CD8-positive, alpha-beta memory T cell (primary cell): ENCODE measurements at places on chromosomes 2 and 18.
A peak's percentile ranks its signal among the peaks of the same experiment; 100 is the strongest.

- DNase-seq, result no peak
Observed at GRCh38 chr2:168545439-168546082, 89.5 kb downstream of the CERS6 start.

DNA sequence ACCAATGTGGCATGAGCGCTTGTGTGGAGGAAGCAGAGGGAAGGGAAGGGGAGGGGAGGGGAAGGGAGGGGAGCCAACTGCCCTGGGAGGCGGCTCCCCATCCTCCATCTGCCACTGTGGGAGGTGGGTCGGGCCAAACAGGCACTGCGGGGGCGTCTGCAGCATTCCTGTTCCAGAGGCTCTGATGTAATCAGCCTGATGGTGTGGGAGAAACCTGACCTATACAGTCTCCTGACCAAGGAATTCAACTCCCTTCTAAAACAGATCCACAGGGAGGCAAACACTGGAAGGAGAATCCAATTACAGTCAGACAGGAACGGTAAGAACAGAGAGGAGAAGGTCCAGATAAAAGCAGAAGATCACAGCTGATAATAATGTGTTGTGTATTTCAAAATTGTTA, 88.8 kb downstream of the CD8B2 start:
- no peak for DNase-seq

- no peak for DNase-seq
Observed at GRCh38 chr18:74682991-74683297, 85.3 kb downstream of the ZNF407 start.

DNA sequence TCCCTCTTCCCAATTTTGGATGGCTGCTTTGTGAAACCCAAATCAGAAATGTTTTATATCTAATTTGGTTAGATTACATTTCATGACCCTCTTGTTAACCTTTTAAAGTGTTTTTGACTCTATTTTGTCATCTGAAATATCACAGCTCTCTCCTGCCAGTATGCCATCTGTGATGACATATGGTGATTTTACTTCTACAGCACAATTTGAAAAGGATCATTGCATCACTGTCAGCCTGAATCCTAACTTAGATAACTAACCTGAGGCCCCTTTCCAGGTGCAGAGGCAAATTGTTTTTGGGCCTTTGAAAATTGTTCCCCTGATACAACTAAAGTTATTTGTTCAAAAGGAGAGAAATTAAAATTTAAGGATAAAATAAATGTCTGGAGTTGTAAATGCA, 1023.4 kb upstream of the LRRTM1 start:
- no peak for DNase-seq

DNA sequence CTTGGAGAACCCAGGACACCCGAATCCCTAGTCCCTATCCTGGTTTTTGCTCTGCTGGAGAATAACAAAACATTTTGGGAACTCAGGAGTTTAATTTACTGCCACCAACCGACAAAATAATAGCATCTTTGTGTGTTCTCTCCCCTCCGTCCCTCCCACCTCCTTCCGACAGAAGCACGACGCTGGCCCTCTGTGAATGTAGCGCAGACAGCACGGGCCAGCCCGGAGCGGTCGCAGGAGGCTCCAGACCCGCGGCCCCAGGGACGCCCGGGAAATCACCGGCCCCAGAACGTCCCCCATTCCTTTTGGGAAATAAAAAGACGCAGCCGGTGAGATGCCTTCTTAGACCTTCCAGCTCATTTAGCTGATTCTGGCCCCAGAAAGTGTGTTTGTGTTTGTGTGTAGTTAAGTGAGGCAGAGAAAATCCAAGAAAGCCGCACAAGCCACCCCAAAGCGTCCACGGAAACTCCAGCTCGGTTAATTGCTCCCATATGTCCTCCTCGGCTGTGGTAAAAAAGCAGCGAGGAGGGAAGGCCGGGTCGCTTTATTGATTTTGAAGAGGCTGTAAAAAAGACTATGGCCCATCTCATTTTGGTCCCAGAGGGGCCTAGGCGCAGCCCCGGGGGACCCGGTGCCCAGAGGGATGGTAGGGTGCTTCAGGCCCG, 577 bp upstream of the TANC1 start:
- no peak for DNase-seq

DNA sequence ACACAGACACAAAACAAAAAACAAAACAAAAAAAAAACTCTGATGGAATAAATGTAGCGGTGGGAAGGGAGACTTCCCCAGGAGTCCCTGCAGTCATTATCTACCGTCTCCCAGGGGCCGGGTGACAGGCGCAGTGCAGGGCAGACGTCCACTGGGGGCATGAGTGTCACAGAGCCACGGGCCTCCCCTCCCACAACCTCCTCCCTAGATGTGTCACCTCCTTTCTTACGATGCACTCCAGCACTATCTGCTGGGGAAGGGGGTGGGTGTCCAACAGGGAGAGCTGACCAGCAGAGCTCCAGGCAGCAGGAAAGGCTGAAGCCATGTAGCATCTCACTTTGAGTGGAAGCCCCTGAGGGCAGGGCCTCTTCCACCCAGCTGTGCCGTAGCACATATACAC, 84.5 kb downstream of the LONRF2 start:
- no peak for DNase-seq

GRCh38 chr2:205323929-205324328, 358.4 kb upstream of the NRP2 start:
- no peak for DNase-seq

GRCh38 chr2:143645921-143646645, 516.9 kb downstream of the ARHGAP15 start:
- no peak for DNase-seq

DNA sequence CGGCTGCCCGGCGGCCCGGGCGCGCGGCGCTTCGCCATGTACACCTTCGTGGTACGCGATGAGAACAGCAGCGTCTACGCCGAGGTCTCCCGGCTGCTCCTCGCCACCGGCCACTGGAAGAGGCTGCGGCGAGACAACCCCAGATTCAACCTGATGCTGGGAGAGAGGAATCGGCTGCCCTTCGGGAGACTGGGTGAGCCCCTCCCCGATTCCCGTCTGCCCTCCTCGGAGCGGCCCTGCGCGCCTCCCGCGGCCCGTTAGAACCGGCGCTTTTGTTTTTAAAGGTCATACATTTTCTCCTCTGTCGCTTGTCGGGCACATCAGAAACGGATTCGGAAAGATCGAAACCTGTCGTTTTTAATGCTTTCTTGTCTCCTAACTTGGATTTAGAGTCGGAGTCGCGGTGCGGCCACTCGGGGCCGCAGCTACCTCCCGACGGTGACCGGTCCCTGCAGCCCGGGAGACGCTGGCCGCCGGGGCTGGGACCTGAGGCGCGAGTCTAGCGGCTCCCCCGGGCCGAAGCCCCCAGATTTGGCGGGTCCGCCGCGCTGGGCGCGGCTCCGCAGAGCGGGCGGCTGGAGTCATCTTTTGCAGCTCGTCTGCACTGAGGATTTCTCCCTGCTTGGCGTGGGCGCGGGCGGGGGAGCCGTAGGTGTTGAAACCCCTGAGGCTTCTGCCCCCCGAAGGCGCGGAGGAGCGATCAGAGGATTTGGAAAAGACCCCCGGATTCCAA, 519 bp downstream of the TTL start:
- DNase-seq, result peak; percentile 3

- DNase-seq, result no peak
Observed at GRCh38 chr18:56086786-56087185, 498.8 kb upstream of the TCF4 start.

DNA sequence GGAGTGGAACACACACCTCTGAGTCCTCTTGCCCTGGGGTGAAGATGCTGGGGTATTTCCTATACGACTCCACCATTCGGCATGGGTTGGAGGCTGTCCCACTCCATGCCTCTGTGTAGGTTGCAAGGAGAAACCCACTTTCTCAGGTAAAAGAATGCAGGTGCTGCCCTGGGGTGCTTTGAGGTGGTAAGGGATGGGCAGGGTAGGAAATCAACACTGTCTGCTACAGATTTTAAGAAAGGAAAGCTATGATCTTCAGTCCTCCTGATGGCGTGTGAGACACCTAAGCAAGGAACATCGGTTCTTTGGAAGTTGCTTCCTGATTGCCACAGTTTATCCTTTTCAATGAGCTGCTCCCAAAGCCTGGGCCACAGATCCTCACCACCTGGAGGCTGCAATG, 209.2 kb downstream of the NCK2 start:
- DNase-seq, result no peak

- peak; percentile 34 for DNase-seq
Observed at GRCh38 chr18:623761-624620, 27.2 kb downstream of the CLUL1 start.

DNA sequence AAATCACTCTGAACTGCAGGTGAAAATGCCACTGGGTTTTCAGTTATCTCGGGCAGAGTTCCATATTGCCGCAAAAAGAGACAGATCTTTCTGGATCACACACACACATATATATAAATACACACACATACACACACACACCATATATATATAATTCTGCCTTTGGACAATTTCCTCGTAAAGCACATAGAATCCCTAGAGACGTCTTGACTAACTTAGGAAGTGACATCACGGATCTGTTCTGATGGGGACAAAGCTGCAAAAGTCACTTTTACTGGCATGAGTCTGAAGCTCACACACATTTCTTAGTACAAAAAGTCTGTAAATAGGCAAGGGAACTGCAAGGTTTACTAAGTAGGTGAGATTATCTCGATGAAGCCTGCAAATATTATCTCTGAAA, 28.6 kb upstream of the MBOAT2 start:
- no peak for DNase-seq

DNA sequence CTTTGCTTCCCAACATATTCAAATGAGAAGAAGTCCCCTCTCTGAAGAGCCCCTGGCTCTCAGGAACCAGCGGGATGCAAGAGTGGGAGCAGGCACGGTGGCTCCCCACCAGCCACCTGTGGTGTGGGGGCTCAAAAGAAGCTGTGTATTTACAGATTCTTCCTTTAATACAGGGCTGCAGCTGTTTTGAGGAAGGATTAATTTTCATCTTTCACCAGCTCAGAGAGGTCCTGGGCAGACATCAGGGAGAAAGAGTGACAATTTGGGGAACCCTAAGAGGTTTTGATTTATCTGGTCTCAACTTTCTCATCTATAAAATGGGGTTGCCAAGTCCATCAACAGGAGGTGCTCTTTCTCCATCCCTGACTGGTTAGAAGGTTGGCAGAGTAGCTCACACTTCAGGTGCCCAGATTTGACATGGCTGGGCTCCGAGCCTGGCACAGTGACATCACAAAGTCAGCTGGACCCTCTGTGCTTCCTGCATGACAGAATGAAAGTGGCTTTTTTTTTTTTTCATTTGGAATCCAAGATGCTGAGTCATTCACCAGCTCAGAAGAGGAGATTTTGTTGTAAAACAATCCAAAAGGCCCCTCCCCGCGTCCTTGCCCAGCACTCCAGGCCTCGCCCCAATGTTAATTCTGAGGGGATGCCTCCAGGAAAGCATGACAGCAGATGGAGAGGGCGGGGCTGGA, 15.5 kb upstream of the SIX2 start:
- DNase-seq, result no peak
